ENCODE measurements at places on chromosomes 7 and 10.

GRCh38 chr7:19489162-19489820 lies 219.5 kb downstream of the POLR1F start:
- no peak for DNase-seq

GRCh38 chr10:99916776-99917175 lies 93.0 kb downstream of the DNMBP start:
- no peak for DNase-seq

DNA sequence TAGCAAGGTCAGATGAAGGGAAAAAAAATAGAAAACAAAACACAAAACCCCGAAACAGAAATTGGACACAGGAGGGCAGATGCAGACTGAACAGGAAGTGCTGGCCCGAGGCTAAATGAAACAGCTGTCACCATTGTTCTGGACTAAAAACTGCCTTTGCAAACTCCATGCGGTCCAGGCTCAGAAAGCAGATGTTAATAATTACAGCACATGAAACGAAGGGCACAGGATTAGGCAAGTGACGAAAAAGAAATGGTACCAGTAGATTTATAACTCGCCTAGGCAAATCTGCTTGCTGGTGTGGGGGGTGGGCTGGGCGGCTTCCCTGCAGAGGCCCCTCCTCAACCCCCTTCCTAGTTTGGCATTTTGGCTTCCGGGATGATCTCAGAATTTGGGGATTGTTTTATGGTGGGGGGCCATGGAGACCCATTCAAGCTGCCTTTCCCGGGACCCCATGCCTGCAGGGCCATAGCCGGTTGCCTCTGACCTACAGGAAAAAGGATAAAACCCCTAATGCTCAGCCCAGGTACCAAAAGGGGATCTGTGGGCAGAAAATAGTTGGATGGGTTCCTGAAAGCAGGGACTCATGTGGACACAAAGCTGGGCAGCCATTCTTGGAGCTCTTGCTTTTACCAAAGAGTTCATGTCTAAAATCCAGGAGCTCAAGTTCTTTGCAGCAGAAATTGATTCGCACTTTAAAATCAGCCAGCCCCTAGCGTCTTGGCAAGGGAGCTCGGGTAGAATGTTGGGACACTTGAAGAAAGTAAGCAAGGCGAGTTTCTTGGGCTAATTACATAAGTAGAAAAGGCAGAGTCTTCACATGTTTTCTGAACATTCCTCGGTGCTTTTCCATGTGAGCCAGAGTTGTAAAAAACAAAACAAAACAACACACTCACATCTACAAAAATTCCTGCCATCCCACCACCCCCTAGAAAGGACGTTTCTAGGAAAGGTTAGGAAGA lies 39.0 kb upstream of the EMX2 start:
- DNase-seq, result peak; percentile 71

- peak; percentile 24 for DNase-seq
Measured at GRCh38 chr10:23310404-23310803, 34.2 kb downstream of the C10orf67 start.

DNA sequence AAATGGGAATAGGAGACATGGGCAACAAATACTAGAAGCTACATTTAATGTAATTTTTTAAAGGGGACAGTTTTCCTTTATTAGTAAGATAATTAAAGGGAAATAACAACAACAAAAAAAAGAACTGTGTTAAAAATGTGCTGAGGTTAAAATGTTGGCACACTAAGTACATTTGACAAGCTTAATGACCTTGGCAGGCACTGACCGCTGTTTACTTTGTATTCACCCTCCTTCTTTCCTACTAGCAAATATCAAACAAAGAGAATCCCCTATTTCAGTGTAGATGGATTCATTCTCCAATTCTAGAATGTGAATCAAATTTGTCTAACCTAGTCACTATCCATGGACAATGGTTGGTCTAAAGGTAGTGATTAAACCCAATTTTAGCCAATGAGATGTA lies 77.5 kb upstream of the TOMM7 start:
- DNase-seq, result no peak

- no peak for DNase-seq
Measured at GRCh38 chr7:125559921-125560320, 630.3 kb upstream of the POT1 start.

DNA sequence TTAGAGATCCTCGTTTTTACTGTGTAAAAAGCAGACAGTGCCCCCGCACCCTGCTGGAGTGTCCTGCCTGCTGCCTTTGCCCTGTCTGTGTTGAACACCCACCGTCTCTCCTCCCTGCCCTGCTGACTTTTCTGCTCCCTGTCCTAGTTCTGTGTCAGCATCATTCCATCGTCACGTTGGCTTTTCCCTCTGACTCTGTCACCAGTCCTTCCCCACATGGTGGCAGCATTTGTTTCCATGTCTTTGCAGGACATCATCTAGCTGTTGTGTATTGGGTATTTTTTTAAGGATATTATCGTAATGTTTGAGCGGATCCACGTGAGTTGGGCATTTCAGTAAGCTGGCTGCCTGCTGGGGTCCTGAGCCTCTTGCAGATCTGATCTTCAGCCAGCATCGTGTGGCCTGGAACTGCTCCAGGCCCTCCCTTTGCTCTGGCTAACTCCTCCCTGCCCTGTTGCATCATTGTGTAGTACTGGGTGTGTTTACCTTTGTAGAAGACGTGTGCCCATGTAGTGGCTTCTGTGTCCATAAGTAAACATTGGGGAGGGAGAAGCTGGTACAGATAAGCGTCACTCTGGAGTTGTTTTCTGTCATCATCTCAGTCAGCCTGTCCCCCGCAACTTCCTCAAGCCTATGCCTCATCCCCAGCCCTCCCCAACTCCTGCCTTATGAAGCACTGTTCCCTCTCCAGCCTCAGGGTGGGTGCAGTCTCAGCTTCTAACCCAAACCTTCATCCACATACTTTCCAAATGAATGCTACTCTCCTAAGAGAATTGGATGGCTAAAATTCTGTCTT lies 44.3 kb downstream of the TRRAP start:
- DNase-seq, result peak; percentile 37

DNA sequence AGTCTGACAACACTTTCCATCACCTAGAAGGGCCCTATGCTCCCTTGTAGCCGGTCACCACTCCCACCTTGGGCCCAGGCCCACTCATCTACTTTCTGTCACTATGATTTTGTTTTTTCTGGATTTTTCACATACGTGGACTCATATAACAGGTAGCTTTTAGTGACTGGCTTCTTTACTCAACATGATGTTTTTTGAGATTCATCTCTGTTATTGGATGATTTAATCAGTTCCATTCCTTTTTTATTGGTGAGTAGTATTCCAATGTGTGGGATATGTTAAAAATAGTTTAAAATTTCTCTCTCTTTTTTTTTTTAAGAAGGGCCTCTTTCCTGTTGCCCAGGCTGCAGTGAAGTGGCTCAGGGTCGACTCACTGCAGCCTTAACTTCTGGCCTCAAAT lies 9.3 kb downstream of the PALD1 start:
- no peak for DNase-seq

GRCh38 chr10:77591238-77591880 lies 46.2 kb downstream of the KCNMA1 start:
- DNase-seq, result no peak

DNA sequence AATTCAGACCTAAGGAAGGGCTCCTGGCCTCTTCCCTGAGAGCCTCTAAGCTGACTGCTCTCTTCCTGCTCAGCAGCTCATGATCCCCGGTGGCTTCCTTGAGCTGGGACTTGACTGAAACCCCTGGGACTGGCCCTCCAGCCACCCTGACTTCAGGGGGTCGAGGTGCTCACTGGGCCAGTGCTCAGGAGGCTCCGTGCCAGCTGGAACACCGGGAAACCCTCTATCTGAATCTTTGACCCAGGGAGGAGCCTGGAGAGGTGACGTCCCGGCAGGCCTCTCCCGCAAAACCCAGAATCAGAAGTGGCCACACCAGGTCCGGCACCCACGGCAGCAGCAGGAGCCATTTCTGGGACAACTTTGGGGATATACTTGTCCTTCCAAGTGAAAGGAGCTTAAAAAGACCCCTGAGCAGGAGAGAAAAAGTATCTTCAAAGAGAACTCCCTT lies 110.7 kb downstream of the WDR37 start:
- no peak for DNase-seq

DNA sequence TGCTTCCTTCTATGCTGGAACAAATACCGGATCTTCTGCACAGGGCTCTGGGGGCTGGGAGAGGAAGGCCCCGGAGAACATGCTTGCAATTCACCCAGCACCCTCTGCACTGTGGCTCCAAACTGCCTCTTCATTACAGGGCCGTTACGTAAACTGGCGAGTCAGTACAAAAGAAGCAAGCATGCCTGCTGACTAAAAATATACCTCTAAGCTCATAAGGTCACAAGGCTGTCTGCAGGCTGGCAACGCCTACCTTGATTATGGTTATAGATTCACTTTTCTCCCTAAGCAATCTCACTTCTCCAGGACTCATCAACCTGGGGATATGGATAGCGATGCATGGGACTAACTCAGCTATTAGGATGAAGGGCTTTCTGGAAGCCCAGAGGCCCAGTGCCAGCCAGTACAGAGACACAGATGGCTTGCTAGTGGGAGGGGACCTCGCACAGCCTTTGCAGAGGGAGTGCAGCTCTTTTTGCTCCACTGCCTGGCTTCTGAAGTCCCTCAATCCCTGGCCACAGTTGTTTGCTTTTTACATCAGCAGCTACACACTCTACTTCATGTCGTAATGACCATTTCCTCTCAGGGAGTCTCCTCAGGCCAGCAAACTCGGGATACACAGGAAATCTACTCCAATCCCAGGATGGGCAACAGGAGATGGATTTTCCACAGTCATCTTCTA lies 96.1 kb downstream of the SH3PXD2A start:
- peak; percentile 78 for DNase-seq

DNA sequence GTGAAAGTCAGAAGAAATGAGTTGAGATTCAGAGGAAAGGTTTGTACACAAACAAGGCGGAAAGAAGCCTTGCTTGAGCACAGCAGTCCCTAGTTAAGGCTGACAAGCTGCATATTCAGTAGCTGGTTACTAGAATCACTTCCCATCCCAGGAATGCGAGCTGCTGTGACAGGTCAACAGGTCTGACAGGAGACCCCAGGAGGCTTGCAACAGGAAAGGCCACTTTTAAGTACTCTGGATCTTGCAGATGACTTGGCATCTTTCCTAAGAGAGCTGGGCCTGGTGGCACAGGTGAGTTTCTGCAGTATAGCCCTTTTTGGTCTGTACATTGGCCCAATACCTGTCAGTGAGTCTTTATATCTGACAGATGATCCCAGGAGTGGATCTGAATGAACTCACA lies 35.7 kb upstream of the UNC5B start:
- DNase-seq, result no peak

DNA sequence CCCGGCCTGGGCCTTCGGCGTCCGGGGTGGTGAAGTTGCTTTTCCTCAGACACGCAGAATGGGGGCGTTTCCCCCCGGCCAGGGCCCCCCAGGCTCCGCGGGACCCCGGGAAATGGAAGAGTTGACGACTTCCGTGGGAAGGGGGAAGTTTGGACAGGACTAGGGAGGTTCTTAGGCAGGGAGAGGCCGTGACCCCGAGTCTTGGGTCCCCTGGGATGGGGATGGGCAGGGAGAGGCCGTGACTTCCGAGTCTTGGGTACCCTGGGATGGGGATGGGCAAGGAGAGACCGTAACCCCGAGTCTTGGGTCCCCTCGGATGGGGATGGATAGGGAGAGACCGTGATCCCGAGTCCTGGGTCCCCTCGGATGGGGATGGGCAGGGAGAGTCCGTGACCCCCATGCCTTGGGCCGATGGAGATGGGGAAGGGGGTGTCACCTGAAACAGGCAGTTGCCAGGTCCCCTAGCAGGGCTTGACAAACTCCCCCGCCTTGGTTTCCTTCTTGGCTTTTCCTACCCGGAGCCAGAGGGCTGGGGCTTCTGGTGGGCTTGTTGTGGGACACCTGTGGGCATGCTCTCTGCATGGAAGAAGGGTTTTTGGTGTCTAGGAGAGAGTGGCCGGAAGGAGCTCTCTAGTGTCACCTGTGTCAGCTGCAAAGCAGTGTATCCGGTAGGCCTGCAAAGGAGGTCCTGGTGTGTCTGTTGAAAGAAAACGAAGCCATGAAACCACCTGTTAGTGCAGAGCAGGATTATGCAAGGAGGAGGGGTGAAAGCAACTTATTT lies 1.1 kb downstream of the TRRAP start:
- peak; percentile 22 for DNase-seq

All from GM03348 (cell line).